ENCODE measurements at places on chromosomes 6 and 20.

GRCh38 chr6:167285077-167285770 is 5.9 kb upstream of the UNC93A start:
- no peak for DNase-seq

DNA sequence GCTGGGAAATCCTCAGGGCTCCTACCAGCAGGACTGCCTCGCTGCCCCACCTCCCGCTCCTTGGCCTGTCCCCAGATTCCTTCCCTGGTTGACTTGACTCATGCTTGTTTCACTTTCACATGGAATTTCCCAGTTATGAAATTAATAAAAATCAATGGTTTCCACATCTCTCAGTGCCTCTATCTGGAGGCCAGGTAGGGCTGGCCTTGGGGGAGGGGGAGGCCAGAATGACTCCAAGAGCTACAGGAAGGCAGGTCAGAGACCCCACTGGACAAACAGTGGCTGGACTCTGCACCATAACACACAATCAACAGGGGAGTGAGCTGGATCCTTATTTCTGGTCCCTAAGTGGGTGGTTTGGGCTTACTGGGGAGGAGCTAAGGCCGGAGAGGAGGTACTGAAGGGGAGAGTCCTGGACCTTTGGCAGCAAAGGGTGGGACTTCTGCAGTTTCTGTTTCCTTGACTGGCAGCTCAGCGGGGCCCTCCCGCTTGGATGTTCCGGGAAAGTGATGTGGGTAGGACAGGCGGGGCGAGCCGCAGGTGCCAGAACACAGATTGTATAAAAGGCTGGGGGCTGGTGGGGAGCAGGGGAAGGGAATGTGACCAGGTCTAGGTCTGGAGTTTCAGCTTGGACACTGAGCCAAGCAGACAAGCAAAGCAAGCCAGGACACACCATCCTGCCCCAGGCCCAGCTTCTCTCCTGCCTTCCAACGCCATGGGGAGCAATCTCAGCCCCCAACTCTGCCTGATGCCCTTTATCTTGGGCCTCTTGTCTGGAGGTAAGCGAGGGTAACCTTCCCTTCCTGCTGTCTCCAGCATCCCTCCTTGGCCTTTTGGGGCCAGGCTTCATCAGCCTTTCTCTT is at the start of gene CFB:
Gene CFB (plus strand): TSS at position 589 of the 863 bp plus-strand sequence. CDS start 127 bp downstream, at position 716.
- no peak for DNase-seq

DNA sequence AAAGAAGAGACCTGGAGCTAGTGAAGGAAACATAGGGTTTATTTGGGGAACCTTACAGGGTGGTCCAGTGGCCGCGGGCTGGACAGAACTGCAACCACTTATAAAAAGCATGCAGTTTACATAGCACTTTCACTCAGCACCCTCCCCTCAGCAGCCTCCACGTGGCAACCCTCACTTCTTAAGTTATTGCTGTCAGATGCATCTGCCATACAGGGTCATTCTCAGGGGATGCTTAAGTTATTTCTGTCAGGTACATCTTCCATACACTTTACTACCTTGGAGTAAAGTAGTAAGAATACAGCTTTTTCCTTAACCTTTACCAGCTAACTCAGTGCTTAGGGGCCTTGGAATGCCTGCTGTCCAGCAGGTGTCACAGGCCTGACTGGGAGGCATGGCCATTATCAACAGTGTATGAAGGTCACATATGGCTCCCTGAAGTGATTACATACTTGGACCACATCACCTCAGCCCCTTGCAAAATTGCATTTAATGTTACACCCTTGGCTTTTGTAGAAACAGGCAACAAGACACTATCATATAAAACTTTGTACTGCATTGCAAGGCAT is 2.0 kb upstream of the NOL7 start:
- no peak for DNase-seq

DNA sequence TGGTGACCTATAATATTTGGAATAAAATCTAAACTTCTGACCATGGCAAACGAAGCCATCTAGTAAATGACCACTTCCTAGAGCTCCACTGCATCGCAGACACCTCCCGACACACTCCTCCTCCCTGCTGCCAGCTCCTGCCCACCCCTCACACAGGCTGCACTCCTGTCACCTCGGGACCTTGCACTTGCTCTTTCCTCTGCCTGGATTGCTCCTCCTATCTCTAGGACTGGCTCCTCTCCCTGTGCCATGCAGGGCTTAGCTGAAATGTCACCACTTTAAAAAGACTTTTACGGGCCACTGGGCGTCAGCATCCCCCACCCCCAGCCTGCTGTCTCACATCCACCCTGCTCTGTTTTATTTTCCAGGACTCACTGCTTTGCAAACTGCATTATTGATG is 87.6 kb upstream of the MC3R start:
- no peak for DNase-seq

DNA sequence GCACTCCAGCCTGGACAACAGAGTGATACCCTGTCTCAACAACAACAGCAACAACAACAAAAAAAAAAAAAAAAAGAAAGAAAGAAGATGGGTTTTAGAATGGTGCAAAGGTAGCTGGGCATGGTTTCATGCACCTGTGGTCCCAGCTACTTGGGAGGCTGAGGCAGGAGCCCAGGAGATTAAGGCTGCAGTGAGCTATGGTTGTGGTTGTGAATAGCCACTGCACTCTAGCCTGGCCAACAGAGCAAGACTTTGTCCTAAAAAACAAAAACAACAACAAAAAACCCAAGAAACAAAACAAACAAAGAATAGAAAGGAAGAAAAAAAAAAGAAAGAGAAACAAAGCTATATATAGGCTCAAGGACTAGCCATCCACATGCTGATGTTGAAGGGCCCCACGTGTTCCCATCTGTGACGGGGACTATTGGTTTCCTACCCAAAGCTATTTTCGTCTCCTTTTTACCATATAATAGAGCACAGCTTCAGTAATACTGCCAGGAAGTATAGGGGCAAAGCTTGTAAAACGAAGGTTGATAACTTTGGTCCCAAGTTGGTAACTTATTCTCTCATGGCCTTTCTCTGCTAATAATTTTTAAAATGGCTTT is 7.9 kb upstream of the EEF1E1 start:
- DNase-seq, result peak; percentile 65

DNA sequence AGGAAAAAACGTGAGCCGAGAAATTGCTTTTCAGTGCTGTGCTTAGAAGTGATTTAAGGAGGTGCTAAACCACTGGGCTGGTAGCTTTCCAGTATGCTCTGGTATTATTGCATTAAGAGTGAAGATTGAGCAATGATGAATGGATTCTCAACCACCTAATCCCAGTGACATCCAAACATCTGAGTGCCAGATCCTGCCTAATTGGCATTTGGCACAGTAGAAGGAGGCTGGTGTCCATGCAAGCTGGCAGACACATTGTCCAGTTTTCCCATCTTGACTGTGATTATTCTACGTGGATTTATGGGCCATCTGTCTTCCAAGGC is 398.0 kb upstream of the PLCB4 start:
- no peak for DNase-seq

GRCh38 chr6:8075185-8075584 is 11.0 kb upstream of the BLOC1S5 start:
- DNase-seq, result no peak

- DNase-seq, result peak; percentile 9
Measured at GRCh38 chr20:39946053-39946810, 742.8 kb downstream of the MAFB start.

GRCh38 chr20:39066471-39067242 is 104.5 kb downstream of the DHX35 start:
- DNase-seq, result no peak

DNA sequence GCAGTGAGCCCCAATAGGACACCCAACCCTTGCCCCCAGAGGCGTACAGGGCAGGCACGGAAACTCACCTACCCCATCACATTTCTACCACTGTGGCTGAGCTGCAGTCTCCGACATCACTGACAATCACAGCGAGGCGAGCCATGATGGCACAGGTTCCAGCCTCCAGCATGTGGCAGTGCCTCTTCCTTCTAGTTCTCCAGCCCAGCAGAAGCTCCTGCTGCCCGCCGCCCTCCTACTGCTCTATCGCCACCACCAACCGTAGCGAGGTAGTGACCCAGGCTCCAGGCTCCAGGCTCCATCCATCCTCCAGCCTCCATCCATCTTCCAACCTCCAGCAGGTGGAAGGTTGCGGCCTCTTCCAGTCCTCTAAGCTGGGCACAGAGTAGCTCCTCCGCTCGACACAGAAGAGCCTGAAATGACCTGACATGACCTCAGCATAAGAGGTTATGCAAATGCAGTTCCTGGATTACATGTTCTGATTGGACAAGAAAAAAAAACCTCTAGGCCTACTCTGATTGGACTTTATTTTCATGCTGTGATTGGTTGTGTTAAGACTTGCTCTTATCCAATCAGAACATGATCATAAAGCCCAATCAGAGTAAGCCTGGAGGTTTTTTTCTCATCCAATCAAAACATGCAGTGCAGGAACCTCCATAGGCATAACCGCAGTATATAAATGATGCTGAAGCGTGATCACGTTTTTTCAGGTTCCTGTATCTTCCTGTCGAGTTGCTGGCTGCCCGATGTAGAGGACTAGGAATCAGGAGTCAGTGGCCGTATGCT is 438.9 kb upstream of the ZNF337 start:
- DNase-seq, result no peak

DNA sequence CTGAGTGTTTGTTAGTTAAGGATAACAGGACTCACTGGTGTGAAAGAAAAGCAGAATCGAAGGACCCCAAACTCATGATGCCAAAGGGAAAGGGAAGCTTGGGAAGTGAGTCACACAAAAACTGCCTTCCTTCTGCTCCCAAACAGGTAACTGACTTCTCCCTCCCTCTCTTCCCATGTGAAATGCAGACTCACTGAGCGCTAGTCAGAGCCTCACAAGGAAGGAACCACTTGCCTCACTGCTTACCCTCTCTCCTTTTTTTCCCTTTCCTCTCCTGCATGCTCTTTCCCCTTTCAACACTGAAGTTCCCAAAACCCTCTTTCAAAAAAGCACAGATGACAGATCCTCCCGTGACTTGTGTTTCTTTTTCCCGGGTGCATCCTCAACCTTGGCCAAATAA is 56.4 kb downstream of the LYRM4 start:
- DNase-seq, result no peak

GRCh38 chr6:166775923-166776220 is 148.8 kb upstream of the RPS6KA2 start:
- no peak for DNase-seq

DNA sequence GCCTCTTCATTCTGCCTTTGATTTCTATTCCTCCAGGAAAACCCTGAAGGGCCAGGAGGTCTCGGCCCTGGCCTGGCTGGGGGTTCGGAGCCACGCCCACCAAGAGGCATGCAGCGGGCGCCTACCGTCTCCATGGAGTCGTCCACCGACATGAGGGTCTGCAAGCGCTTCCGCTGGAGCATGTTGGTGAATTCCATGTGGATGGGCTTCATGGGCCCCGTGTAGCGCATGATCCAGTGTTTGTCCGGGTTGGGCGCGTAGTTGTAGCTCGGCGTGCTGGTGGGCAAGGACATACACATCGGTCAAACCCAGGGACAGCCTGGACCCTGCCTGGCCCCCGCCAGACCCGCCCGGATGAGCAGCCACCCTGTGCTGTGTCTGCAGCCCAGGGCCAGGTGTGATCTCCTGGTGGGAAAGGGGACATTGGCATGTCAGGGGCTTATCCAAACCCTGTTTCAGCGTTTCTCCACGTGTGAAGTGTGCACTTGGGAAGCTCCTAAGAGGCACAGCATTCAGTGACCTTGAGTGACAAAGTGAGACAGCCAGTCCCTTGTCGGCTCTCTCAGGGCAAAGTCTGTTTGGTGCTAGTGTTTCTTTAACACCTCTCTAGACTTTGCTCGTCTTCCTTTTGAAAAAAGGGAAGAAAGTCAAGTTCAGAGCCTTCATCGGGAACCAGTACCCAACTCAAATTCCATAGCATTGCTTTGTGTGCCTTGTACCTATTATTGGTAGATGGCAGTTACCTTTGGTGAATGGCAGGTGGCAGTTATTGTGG is 100.8 kb downstream of the SULF2 start:
- DNase-seq, result no peak

DNA sequence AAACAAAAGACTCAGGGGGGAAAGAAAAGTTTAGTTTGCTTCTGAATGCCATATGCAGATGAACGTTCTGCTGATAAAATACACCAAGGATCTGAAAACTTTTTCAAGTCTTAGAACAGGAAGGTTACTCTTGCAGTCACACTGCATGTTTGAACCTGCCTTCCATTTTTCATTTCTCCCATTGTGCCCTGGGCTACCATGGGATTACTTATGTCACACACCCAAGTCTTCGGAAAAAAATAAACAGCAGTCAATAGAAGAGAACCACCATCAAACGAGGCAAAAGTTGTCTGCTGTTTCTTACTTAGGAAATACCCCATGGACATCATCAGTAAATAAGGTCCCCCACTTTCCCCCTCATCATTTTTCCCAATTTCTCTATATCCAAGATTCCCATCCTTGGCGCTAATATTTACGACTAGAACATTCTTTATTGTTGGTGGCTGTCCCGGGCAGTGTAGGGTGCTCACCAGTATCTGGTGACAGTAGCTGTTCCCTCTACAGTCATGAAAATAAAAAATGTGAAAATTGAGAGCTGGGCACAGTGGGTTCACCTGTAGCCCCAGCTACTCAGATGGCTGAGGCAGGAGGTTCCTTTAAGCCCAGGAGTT is 202.5 kb downstream of the BCAS1 start:
- DNase-seq, result no peak

- no peak for DNase-seq
Measured at GRCh38 chr6:169654598-169655391, 47.0 kb downstream of the WDR27 start.

DNA sequence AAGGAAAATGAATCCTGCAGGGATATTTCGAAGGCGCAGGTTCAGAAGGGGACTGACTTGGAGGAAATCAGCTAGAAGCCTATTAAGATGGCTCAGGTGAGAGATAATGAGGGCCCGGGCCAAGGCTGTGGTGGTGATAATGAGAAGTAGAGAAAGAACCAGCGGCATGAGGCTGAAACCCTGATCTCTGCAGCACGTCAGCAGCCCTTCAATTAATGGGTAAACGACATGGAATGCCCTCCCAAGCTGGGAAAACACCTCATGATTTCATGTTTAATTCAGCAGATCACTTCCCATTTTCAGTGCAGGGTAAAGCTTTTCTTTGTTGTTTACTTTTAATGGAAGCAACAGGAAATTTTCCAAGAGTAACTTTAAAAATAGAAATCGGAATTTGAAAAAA is 104.9 kb downstream of the TMEM200A start:
- no peak for DNase-seq

DNA sequence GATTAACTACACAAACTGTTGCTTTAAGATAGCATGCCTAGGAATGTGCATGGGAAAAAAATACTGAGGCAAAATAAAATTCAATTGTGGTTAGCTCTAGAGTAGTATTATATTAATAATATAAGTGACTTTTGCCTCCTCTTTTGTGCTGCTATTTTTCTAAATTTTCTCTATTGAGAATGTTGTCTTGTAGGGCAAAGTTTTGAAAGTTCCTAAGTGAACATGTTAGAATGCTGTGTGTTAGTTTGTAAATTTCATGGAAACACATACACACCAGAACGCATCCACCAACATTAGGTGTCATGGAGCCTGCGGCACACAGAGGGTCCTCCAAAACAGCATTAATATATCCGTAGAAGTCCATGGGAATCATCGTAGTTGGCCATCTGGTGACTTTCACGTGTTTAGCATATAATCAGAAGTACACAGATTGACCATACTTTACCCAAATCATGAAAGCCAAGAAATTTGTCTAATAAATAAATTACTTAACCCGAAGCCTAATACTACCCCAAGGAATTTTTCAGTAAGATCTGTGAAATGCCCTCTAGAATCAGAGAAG is 25.6 kb downstream of the ARHGAP18 start:
- DNase-seq, result no peak
